Hypothalamus (tissue), 51 donors: ENCODE measurements at places on chromosomes 7 and 10.

DNA sequence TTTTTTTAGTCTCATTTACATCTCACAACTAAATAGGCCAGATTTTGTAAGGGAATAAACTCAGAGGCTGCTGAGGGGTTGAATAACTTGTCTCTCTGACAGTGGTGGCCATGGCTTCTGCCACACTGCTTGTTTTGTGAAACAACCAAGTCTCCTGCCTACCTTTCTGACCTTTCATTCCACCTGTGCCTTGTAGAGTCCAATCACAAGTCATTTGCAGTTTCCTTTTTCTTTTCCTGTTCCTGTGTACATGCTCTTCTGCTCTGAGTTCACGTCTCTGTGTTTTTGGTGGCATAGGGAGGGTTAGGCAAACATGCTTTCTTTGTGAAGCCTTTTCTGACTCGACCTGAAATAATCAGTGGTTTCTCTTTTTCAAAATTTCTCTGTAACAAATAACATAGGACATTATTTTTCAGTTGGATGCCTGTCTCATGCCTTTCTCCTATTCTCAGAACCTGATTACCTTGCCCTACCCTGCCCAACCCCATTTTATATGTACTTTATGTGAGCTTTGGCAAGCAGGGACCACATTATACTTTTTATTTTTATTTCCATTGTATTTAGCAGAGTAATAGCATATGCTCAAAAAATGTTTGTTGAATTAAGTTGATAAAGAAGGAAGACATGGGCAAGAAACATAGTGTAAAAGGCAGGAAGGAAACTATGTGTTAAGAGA lies 81.7 kb downstream of the HDAC9 start:
- no peak for DNase-seq

DNA sequence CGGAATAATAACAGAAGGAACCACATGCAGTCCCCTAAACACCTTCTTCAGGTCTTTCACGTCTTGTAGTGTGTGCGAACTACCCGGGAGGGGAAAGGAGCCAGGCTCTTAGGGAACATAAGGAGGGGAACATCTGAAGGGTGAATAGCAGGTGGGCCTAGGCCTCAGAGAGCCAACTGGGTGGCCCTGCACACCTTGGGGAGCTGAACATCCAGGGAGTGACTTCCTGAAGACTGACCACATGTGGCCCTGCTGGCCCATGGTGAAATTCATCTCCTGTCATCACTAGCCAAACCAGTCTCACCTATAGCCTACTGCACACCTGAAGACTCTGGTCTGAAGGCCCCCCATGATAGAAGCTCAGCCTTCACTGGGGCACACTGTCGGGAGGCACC lies 5.6 kb downstream of the CALML3 start:
- DNase-seq: no peak

GRCh38 chr7:75642810-75643486 lies 95.8 kb downstream of the HIP1 start:
- DNase-seq: peak; percentile 11

- no peak for DNase-seq
These were observed 162.9 kb upstream of the SMIM30 start for GRCh38 chr7:113281223-113281622.

DNA sequence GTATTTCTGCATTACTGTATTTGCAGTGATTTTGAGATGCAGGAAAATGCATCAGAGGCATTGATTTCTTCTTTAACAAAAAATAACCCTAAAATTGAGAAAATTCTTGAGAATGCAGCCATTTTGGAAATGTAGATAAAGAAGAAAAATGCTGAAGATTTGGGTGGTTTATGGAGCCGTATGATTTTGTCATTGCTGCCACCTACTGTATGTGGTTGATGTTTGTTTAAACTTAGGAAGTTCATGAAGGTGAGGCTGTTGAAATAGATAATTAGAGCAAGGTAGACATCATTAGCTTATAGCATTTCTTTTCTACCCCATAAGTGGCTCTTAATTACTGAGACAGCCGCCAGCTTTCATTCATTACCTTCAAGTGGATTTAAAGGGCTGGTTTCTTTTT lies 92.1 kb upstream of the SAMD8 start:
- DNase-seq: no peak

DNA sequence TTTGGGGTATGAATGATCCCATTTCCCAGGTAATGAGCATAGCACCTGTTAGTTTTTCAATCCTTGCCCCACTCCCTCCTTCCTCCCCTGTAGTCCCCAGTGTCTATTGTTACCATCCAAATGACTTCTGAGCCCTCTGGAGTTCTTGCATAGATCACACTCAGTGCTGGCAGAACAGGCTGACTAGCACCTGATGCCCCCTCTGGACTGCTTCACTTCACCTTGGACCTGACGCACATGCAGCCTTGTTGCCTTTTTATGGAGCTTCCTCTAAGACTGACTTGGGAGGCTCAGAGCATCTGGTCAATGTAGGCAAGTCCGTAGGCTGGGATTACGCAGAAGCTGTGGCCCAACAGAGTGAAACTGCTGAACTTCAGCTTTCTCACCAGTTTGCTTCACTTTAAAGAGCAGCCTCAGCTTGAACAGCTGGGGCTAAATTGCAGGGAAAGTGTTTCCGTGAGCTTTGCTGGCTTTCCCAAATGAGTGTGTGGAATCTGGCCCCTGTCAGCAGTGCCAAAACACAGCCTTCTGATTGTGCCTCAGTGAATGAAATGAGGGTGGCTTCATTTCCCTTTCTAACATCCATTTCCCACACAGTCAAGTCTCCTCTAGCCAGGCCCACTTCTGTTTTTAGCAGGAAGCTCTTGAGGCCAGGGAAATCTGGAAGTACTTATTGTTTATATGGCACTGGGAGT lies 48.5 kb downstream of the NXPH1 start:
- no peak for DNase-seq

- no peak for DNase-seq
These were observed 11.6 kb downstream of the ZNF316 start for GRCh38 chr7:6648815-6649104.

DNA sequence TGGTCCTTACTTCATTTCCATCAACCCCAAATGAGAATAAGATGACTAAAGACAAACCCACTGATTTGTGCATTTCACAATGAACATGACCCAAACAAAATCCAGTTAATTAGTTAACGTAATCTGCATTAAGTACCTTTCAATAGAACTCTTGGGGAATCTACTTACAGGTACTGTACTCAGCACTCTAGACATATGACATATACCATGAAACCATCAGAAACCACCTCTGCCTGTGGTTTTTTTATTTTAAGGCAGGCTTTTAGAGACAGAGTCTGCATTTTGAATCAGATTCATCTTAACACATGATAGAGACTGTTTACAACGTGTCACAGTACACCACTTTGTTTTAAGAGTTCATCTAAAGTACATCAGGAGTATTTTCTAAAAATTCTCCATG lies 168.4 kb downstream of the BTAF1 start:
- no peak for DNase-seq

DNA sequence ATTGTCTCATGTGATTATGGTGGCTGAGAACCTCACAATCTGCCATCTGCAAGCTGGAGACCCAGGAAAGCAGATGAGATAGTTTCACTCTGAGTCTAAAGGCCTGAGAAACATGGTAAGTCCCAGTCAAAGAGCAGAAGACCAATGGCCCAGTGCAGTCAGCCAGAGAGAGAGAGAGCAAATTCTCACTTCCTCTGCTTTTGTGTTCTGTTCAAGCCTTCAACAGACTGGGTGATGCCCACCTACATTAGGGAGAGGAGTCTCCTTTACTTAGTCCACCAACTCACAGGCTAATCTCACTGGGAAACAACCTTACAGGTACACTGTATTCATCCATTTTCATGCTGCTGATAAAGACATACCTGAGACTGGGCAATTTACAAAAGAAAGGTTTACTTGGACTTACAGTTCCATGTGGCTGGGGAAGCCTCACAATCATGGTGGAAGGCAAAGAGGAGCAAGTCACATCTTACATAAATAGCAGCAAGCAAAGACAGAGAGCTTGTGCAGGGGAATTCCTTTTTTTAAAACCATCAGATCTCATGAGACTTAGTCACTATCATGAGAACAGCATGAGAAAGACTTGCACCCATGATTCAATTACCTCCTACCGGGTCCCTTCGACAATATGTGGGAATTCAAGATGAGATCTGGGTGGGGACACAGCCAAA lies 4.7 kb upstream of the FRMPD2 start:
- DNase-seq: no peak

- DNase-seq: no peak
These were observed 19.1 kb downstream of the ADAM8 start for GRCh38 chr10:133257489-133258065.

DNA sequence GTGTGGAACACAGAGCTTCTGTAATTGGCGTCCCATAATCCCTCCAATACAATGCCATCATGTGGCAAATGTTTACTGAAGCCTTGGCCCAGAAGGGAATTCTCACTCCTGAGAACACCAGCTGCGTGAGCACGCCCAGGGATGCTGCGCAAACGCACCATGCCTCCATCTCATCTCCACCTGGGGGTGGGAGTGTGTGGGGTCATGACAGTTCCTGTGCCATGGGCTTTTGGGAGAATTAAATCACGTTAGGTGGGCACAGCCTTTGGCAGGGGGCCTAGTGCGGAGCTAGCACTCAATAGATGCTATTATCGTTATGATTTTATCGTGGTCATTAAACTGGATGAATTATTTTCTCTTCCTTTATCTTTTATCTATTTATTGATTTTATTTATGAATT lies 15.8 kb downstream of the WDFY4 start:
- DNase-seq: no peak

DNA sequence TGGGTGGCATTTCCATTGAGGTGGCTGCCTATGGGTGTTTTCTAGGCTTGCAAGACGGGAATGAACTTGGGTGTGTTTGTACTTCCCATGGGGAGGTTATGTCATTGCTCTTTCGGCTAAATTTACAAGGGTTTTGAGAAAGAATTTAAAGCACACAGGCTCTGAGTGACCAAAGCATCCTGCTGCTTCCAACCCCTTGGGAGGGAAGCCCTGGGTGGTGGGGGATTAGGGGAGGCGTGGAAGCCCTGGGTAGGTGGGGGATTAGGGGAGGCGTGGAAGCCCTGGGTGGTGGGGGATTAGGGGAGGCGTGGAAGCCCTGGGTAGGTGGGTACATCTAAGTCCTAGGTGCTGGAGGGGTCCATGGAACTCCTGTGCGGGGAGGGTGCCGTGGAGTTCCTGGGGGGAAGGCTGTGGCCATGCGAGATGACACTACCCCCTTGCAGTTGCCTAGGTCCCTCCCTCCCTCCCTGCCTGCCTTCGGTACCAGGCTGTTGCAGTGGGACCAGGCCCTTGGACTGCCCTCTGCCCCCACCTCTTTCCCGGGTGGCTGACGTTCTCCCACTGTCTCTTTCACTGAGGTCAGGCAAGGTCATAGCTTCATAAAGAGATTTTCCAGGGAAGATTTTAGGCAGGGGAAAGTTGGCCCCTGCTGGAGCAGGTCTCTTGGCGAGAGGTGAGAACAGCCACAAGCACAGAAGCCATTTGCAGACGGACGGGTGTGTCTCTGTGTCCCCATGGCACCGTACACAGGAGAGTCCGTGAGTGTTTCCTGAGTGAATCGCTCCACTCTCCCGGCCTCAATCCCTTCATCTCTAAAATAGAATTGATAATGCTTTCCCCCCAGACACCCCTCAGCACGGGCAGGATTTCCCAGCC lies 19.5 kb downstream of the PRF1 start:
- no peak for DNase-seq

- no peak for DNase-seq
These were observed 133.1 kb downstream of the BBS9 start for GRCh38 chr7:33262476-33262875.

GRCh38 chr10:115503546-115503945 lies 410.4 kb downstream of the ATRNL1 start:
- no peak for DNase-seq

DNA sequence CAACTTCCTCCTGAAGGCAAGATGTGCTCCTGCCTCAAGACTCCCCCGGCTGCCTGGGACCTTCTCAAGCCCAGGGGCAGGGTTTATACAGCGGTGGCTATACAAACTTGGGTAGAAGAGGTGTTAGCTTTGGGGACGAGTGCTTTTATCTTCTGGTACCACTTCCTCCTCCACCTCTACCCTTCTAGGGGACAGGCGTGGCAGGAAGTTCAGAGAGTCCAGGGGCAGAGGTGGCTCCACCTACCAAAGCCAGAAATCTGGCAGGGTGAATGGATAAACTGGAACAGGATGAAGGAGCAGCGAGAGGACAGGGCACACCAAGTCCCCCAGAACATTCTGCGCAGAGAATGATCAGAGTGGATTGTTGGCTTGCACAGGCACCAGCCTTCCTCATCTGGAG lies 24.0 kb upstream of the TM9SF3 start:
- DNase-seq: no peak

- DNase-seq: no peak
These were observed 18.7 kb downstream of the CNPY1 start for GRCh38 chr7:155527664-155528063.

- DNase-seq: no peak
These were observed 28.3 kb downstream of the HIPK2 start for GRCh38 chr7:139749545-139749944.

- no peak for DNase-seq
These were observed 28.0 kb downstream of the SIRT1 start for GRCh38 chr10:67912331-67912946.

GRCh38 chr7:106392590-106392989 lies 107.8 kb upstream of the NAMPT start:
- DNase-seq: no peak

DNA sequence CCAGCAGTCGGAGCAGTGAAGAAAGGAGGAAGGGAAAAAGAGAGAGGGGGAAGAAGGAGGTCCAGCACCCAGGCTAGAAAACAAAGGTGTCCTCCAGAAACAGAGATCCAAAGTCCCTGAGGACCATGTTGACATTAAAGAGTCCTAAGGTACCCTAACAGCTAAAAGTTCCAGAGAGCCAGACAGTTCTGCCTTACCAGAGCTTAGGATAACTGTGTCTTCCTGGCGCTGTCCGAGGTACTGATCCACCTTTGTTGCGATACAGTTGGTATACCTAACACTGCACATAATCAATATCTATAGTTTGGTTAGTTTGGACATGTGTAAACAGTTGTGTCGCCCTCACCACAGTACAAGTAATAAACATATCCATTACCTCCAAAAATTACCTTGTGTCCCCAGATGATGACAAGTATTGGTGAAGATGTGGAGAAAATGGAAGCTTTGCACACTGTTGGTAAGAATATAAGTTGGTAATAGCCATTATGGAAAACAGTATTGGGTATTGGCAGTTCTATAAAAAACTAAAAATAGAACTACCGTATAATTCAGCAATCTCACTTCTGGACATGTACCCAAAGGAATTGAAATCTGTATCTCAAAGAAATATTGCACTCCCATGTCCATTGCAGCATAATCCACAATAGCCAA lies 59.8 kb downstream of the GRID1 start:
- DNase-seq: no peak

- no peak for DNase-seq
These were observed 80.5 kb downstream of the ABI1 start for GRCh38 chr10:26780106-26780792.

DNA sequence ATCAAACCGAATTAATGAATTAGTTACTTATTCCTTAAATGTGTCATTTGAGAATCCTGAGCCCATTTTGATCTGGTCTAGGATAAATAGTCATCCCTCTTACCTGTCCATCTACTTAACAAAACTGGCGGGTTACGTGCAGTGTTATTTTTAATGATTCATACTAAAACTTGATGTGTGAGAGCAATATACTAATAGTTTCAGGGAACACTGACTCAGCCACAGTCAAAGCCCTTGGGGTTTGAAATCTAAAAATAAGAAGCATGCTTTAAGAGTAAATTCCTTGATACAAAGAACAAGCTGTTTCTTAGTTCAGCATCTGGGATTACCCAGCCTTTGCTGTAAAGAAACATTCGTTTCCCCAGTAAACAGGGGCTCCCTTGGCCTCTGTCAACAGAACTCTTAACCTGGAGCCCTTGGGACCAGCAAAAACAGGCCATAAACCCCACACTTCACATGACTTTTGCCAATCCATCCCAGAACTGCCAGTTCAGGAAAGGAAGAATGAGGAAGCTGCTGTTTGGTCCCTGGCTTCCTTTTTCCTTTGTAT lies 370.6 kb upstream of the IGFBP3 start:
- no peak for DNase-seq
